ENCODE measurements at places on chromosomes 16 and 17.

DNA sequence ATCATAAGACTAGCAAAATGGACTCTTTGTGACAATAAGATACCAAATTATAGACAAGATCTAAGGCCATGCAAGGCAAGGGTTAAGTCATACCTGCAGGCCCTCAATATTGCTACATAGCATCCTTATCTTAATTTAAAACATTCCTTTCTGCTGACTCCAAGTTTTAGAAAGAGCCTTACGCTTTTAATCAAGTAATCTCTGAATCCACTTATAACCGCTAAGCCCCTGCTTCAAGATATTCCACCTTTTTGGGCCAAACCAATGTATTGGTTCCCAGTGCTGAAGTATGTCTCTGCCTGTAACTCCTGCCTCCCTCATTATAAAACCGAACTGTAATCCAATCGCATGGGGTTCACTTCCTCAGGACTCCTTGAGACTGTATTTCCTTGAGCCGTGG, 255.4 kb downstream of the PHKB start:
- no peak for DNase-seq

DNA sequence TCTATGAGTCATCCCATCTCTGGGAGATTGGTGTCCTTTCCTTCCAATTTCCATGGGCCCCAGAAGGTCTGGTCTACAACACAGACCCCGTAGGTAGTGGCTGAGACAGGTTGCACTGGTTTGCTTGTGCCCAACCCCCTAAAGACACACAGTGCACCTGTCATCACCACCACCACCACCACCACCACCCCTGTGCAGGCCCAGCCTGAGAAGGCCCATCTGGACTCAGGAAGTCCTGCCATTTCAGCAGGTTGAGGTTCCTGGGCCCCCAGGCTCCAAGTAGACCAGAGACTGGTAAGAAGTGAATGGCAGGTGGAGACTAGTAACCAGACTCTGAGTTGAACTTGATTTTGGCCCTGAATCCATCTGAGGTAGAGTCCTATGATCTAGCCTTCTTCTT, 25.9 kb upstream of the PHB1 start:
- DNase-seq: no peak

GRCh38 chr16:67173808-67174705, 3.7 kb downstream of the NOL3 start:
- DNase-seq: no peak

DNA sequence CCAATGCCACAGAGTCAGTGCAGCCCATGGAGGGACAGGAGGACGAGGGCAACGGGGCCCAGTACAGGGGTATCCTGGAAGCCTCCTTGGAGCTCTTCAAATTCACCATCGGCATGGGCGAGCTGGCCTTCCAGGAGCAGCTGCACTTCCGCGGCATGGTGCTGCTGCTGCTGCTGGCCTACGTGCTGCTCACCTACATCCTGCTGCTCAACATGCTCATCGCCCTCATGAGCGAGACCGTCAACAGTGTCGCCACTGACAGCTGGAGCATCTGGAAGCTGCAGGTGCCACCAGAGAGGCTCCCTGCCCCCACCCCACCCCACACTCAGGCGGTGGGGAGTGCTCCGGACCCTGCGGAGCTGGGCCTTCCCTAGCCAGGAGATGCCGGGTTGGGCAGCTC, 16.6 kb downstream of the TRPV2 start:
- DNase-seq: no peak

DNA sequence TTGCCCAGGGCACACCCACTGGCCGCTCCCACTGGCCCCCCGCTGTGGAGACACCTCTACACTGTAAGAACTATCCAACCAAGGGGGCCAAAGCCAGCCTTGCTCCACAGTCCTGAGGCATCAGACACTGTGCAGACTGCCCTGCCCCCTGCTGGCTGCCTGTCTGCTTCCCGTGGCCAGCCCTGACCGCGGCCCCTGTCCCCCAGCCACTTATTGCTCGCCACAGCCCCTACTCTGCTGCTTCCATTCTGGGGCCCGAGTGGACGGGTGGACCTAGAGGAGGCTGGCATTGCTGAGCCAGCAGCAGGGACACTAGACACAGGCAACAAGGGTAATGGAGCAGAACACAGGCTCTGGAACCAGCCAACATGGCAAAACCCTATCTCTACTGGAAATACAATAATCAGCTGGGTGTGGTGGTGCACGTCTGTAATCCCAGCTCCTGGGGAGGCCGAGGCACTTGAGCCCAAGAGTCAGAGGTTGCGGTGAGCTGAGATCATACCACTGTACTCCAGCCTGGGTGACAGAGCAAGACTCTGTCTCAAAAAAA, 19.7 kb upstream of the LRRC37A3 start:
- DNase-seq: no peak

- DNase-seq: no peak
These were observed 22.7 kb upstream of the GPRC5B start for GRCh38 chr16:19907161-19907992.

DNA sequence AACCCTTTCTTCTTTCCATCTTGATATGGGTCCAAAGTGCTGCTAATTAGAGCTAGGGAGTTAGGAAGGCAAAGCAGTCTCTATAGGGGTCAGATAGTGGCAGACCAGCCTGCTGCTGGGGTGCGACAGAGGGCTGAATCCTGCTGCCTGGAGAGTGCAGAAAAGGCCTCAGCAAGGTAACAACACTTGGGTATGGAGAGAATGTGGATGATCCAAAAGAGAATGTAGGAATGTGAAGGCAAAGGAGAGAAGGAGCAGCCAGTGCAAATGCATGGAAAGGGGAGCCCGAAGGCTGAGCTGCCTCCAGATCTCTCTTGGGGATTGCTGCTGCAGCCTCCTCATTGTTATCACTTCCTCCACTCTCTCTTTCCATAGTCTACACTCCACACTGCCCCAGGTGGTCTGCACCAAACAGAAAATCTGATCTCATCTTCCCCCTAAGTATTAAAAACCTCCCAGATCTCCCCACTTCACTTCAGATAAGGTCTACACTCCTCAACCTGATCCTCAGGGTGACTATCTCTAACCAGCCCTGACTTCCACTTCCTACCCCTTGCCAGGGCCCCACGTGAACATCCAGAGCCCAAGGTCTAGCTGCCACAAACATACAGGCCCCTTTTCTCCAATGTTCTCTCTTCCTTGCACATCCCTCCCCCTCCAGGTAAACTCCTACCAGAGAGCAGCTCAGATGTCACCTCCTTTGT, 28.8 kb downstream of the TOM1L2 start:
- DNase-seq: no peak

GRCh38 chr16:21223787-21224186, 9.7 kb upstream of the ANKS4B start:
- DNase-seq: no peak

GRCh38 chr17:39602533-39603303, 5.0 kb downstream of the NEUROD2 start:
- no peak for DNase-seq

- DNase-seq: no peak
These were observed 14.3 kb downstream of the PRCD start for GRCh38 chr17:76554131-76554530.

DNA sequence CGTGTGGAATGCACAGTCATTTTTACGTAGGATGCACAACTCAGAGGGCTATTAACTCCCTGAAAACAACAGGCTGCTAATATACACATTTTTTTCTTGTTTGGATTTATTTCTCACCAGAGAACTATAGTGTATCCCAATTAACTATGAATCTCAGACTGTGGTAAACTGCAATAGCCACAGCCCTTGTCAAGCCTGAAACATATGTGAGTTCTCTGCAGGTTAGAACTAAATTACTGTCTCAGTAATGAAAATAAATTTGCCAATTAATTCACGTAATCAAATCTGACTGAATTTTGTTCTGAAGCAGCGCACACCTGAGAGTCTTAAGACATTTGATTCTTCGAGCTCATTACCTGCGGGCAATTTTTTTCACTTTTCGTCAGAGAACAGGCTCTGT, 318.6 kb downstream of the PMP22 start:
- no peak for DNase-seq

GRCh38 chr17:19010729-19011505, 6.4 kb upstream of the FAM83G start:
- DNase-seq: no peak

DNA sequence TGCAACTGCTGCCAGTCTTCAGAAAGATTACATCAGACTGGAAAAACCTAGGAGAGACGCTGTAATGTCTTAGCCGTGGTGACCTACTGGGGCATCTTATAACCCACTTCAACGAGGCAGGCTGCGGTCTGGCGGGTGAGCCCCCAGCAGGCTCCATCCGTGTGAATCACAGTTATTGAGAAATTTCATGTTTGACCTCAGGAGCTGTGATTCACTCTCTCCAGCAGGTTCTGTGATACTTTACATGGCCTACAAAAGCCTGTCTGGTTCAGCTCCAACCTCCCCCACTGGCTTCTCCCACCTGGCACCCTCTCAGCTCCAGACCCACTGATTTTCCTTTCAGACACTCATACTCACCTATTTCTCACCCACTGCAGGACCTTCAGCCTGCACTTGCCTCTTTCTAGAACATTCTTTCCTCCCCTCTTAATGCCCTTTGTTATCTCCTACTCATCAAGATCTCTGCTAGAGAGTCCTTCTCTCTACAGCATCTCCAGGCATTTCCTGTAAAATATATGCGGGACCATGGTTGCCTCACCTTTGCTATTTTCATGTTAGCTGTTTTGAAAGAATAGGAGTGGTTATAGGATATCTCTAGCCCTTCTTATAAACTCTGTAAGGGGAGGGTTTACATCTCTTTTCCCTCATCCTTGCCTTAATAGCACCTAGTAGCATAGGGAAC, 227.9 kb downstream of the MAF start:
- no peak for DNase-seq

- DNase-seq: no peak
These were observed 541 bp downstream of the CCL3 start for GRCh38 chr17:36089339-36089865.

GRCh38 chr17:15266325-15267125, 1.4 kb upstream of the PMP22 start:
- DNase-seq: no peak

- DNase-seq: no peak
These were observed 14.7 kb downstream of the UBALD2 start for GRCh38 chr17:76279742-76280287.

- DNase-seq: no peak
These were observed 59.9 kb downstream of the BEAN1 start for GRCh38 chr16:66486773-66487579.

- DNase-seq: no peak
These were observed 29.3 kb upstream of the SMIM36 start for GRCh38 chr17:55540414-55541091.

DNA sequence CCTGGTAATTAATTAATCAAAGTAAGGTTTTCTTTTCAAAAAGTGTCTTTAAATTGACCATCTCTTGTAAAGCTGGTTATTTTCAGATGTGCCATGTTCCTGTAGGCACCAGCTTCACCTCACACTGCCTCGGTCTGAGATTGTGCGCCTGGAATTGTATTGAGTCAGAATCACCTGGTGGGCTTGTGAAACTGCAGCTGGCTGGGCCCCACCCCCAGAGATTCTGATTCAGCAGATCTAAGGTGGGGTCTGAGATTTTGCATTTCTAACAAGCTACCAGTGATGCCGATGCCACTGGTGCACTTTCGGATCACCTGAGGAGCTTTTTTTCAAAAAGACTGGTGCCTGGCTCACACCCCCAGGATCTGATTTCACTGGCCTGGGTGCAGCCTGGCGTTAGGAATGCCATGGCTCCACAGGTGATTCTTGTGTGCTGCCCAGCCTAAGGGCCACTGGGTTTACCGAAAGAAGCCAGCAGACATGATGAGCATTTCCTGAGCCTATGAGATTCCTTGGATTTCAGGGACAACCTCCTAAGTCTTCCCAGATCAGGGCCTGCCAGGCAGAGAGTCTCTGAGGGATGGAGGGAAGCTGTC, 59.2 kb upstream of the TOB1 start:
- DNase-seq: no peak

DNA sequence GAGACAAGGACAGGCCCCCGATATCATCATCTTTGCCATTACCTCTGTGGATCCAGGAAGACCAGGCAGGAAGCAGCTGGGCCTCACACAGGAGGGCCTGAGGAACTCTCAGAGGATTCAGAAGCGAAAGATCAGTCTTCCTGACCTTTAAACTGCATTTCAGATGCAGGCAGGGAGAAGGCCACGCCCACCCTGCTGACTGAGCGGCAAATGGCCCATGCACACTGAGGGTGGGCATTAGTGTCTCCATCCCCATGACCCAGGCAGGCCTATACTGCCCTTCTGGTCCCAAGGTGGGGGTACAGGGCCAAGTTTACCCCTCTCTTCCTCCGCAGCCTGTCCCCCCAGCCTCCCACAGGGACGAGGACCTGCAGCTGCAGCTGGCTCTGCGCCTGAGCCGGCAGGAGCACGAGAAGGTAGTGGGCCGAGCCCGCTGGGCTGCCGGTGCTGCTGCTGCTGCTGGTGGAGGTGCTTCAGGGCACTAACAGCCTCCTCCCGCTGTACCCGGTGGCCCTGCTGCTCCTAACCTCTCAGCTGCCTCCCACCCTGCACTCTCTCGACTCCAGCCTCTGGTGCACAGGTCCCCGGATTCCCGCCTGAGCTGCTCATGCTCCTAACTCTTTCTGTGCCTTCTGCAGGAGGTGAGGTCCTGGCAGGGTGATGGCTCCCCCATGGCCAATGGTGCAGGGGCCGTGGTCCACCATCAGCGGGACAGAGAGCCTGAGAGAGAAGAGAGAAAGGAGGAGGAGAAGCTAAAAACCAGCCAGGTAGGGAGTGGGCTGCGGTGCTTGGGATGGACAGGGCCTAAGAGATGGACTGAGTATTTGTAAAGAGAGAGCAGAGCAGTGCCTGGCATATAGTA, 6.2 kb downstream of the EPN3 start:
- no peak for DNase-seq

GRCh38 chr16:57134982-57135381, 42.6 kb downstream of the CPNE2 start:
- no peak for DNase-seq

DNA sequence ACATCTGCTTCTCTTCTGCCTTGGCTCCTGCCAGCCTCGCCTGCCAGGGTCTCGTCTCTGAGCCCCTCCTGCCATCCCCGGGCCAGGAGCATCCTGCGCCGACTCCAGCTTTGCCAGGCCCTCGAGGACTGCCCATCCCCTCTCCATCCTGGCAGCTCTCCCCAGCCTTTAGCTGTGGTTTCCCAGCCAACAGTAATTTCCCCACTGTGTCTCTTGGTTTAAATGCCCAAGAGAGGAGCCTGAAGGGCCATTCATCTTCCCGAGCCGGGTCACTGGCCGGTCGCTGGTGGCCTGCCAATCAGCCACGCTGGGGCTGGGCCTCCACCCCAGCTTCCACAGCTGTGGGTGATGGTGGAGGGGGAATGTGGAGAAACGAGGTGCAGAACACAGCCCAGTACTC, 47.8 kb downstream of the MRC2 start:
- DNase-seq: no peak

DNA sequence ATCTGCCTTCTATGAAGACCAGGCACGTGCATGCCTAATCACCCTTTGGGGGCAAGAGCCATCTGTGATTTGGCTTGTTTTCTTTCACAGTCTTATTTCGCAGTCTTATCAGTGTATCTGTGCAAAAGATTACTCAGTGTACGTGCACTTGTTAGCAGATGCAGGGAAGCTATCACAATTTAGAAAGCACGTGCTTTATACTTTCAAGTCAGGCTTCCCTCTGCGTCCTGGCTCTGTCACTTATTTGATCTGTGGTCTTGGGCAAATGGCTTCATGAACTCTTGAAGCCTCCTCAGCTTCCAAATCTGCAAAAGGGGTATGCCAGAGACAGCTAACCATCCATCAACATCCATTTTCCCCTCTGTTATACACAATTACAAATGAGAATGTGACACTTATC, 246.4 kb downstream of the XYLT1 start:
- no peak for DNase-seq

GRCh38 chr17:4270736-4271135, 7.0 kb upstream of the ANKFY1 start:
- no peak for DNase-seq

- no peak for DNase-seq
These were observed 51.7 kb downstream of the ZNF778 start for GRCh38 chr16:89268987-89269735.

GRCh38 chr16:81885976-81886586, 107.0 kb downstream of the PLCG2 start:
- no peak for DNase-seq
